ENCODE measurements at places on chromosomes 3 and 15. TPM values are rescaled to one million over a fixed set of nuclear protein-coding genes. Genes with fewer than 3 reads are reported as not detected.
A peak's percentile ranks its signal among the peaks of the same experiment; 100 is the strongest.

- DNase-seq, result peak; percentile 53
Observed at GRCh38 chr15:27124287-27124871, 153.4 kb downstream of the GABRG3 start.

DNA sequence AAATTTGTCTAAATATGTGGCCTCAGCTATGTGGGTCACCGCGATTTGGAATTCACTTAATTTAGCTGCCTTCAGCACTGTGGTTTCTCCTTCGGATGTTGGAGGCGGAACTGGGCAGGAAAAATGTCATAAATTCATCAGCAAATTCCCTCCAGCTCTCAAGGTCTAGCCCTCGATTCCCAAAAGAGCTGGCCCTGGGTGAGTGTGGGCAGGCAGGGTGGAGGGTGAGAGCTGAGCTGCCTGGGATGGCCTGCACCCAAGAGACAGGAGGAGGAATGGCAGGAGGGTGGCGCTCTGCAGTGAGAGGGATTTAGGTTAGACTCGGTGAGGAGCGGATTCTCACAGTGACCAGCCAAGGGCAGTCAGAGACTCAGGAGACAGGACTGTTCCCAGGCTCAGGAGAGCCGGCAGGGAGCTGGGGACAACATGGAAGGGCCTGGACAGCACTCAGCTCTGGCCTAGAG, 57.1 kb downstream of the FEM1B start:
- no peak for DNase-seq

DNA sequence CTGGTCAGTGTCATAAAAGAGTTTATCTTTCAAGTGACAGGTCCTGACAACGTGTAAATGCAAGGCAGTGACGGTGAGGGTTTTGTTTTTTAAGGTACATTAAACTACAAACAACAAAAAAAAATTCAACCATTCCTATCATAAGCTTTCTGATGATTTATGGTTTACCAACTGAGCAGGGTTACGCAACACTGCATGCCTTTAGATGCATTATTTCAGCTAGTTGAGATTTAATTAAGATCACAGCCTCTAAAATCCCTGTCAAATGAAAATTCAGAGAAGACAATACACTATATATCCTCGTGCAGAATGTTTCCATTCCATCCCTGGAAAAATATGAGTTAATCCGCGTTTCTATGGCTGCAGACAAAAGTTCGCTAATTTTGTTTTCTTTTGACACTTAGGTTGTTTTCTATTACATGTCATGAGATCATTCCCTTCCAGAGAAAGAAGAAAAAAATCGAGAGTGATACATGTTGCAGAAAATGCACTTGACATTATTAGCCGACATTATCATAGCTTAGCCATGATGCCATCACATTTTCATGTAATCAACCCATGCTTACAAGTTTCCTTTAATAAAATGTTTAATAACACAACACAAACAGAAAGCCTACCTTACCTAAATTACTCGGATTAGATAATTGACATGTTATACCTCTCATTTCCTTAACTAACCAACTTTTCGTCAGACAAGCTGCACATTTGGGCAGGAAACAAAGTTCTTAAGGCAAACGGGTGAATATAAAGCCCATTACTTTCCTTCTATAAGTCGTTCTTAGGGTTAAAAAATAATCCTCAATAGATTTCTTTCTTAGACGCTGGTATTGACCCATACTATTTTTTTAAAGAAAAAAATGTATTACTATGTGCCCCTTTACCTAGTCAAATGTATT, 521.2 kb downstream of the FOXP1 start:
- no peak for DNase-seq

FOXB1 gene
- not detected for total RNA-seq

RRP9 gene
- total RNA-seq, result 39.1 TPM

PIERCE2 gene
- not detected for total RNA-seq

FETUB gene
- 0.30 TPM for total RNA-seq

Data from Caco-2 (cell line).